ENCODE measurements at places on chromosomes 2 and 18. TPM values are rescaled to one million over a fixed set of nuclear protein-coding genes. Genes with fewer than 3 reads are reported as not detected.

The MOCOS gene
- total RNA-seq, result 0.97 TPM

The GLI2 gene
- total RNA-seq, result 3.8 TPM

The TMEM127 gene
- total RNA-seq, result 64.4 TPM

The FZD7 gene
- total RNA-seq, result 18.9 TPM

The SUPT7L gene
- 23.6 TPM for total RNA-seq

The FARSB gene
- 23.2 TPM for total RNA-seq

The TOGARAM2 gene
- 24.8 TPM for total RNA-seq

The ARHGAP28 gene
- 1.8 TPM for total RNA-seq

The SLC16A14 gene
- total RNA-seq, result 2.0 TPM

The KRTCAP3 gene
- not detected for total RNA-seq

The MERTK gene
- total RNA-seq, result 12.6 TPM

The IL18RAP gene
- 1.3 TPM for total RNA-seq

The ABCG5 gene
- not detected for total RNA-seq

The MYO5B gene
- total RNA-seq, result 4.6 TPM

The KCNE4 gene
- total RNA-seq, result 4.5 TPM

The ADRA2B gene
- 2.3 TPM for total RNA-seq

The C1QL2 gene
- total RNA-seq, result not detected

The ACMSD gene
- total RNA-seq, result not detected

The SETBP1 gene
- 9.8 TPM for total RNA-seq

The SIX2 gene
- total RNA-seq, result 1.0 TPM

The NRP2 gene
- 16.3 TPM for total RNA-seq

The ANKRD30BL gene
- total RNA-seq, result not detected

The SERPINB2 gene
- 0.37 TPM for total RNA-seq

The EDAR gene
- total RNA-seq, result 0.06 TPM

The KLHL41 gene
- 95.9 TPM for total RNA-seq

The CD302 gene
- total RNA-seq, result 31.4 TPM

The CBLN2 gene
- total RNA-seq, result not detected

The DCDC2C gene
- total RNA-seq, result not detected

The WDSUB1 gene
- total RNA-seq, result 5.8 TPM

The CCBE1 gene
- 1.2 TPM for total RNA-seq

The FAP gene
- total RNA-seq, result 3.4 TPM

The CYP27A1 gene
- 17.4 TPM for total RNA-seq

The FNDC4 gene
- 32.5 TPM for total RNA-seq

The UGT1A3 gene
- total RNA-seq, result not detected

The RAB12 gene
- 82.2 TPM for total RNA-seq

The AFF3 gene
- 20.8 TPM for total RNA-seq

The POTEE gene
- total RNA-seq, result 0.10 TPM

The RAB6C gene
- total RNA-seq, result 0.18 TPM

The CYP27C1 gene
- total RNA-seq, result 0.21 TPM

The TIA1 gene
- total RNA-seq, result 51.6 TPM

The BBS5 gene
- total RNA-seq, result 6.7 TPM

The PROKR1 gene
- 0.12 TPM for total RNA-seq

The GALNT13 gene
- total RNA-seq, result 1.9 TPM

The NETO1 gene
- total RNA-seq, result not detected

The CD226 gene
- 1.3 TPM for total RNA-seq

The ALK gene
- total RNA-seq, result 0.26 TPM

The ANKRD53 gene
- 2.3 TPM for total RNA-seq
